ENCODE measurements at places on chromosomes 7 and 10. TPM values are rescaled to one million over a fixed set of nuclear protein-coding genes. Genes with fewer than 3 reads are reported as not detected.

DNA sequence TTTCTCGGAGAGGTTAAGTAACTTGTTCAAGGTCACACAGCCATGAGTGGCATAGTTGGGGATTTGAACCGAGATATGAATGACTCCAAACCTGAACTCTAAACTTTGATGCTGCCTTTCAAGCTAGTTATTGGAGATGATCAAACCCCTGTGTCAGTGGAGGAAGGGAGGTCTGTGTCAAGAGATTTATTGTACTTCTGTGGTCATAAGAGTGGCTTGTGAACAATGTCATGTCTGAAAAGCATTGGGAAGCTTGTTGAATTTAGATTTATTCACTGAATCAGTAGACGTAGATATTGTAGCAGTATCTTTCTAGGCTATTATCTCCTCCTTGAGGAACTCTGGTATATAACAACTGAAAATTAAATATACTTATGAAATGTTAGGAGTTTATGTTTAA lies 27.3 kb downstream of the SNX10 start:
- no peak for DNase-seq
- no peaks in the 10 kb centered on the region for H3K27me3 ChIP-seq
- no peaks in the 10 kb centered on the region for H3K36me3 ChIP-seq
- no peak overlapping the region for H3K4me3 ChIP-seq

GRCh38 chr10:120490288-120490687 lies 33.3 kb downstream of the PLPP4 start:
- DNase-seq = no peak
- H3K27me3 ChIP-seq = no peaks in the 10 kb centered on the region
- no peaks in the 10 kb centered on the region for H3K4me1 ChIP-seq

GRCh38 chr7:131369354-131369753 lies 41.7 kb downstream of the MKLN1 start:
- no peaks in the 10 kb centered on the region for H3K36me3 ChIP-seq
- no peaks in the 10 kb centered on the region for H3K27me3 ChIP-seq
- peaks cover 9% of the 10 kb centered on the region for H3K4me1 ChIP-seq
- no peak for DNase-seq

DNA sequence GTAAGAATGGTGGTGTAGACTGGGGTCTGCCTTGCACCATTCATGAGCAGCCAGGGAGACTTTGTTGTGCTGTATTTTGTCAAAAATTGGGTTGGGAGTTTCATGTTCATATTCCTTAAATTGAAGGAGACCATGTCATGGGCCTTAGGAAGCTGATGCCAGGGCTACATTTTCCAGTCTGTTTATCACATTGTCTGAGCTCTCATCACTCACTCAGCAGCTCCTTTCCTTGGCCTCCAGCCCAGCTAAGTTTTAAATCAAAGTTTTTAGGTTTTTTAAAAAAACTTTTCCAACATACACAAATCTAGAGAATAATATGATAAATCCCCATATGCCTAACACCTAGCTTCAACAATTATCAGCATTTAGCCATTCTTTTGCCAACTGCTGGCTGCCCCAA lies 12.6 kb upstream of the FAM13C start:
- no peaks in the 10 kb centered on the region for H3K27me3 ChIP-seq
- no peak for DNase-seq
- H3K4me1 ChIP-seq = no peaks in the 10 kb centered on the region
- H3K27ac ChIP-seq = no peak overlapping the region
- no peak overlapping the region for H3K4me3 ChIP-seq

DNA sequence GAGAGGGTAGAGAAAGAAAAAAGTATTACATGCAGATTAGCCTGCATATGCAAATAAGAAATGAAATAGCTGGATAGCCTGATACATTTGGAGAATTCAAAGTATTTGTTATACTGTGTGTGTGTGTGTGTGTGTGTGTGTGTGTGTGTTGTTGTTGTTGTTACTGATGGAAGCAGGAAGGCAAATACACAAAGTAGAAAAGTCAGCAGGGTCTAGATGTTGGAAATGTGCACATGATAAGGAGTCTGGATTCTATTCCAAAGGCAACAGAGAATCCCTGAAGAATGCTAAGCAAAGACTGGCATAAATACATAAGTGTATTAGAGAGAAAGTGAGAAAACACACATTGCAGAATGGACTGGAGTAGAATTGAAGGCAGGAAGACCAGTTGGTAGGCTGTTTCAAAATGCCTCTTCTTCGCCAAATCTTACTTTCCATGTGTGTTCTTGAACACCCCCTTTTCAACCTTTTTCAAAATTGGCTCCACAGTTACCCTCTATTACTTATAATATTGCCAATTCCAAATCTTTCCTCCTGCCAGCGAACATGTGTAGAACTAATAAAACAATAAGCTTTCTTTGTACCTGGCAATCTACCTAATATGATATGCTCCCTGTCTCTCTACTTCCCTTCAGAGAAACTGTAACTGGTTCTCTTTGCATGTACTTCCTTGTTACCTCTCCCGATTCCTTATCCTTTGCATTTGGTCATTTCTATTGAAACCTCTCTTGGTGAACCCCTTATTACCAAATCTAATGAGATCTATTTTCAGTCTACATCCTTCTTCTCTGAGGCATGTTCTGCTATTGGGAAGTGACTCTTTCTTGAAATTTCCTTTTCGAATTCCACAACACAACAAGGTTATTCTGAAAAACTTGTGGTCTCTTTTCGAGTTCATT lies 6.2 kb downstream of the CPED1 start:
- no peak overlapping the region for H3K4me3 ChIP-seq
- no peaks in the 10 kb centered on the region for H3K27me3 ChIP-seq
- no peak overlapping the region for H3K27ac ChIP-seq
- peaks cover 10% of the 10 kb centered on the region for H3K4me1 ChIP-seq

GRCh38 chr7:107029764-107030286 lies 14.7 kb upstream of the PRKAR2B start:
- DNase-seq = no peak
- no peak overlapping the region for H3K4me3 ChIP-seq
- no peak overlapping the region for H3K27ac ChIP-seq
- no peaks in the 10 kb centered on the region for H3K27me3 ChIP-seq
- H3K36me3 ChIP-seq = no peaks in the 10 kb centered on the region
- H3K4me1 ChIP-seq = no peaks in the 10 kb centered on the region

SPACDR gene
- polyA plus RNA-seq = 0.71 TPM

ANKRD61 gene
- 0.15 TPM for polyA plus RNA-seq

All from ovary (tissue), 10 donors.